HCT116 (cell line): ENCODE measurements at places on chromosomes 5 and 9. TPM values are rescaled to one million over a fixed set of nuclear protein-coding genes. Genes with fewer than 3 reads are reported as not detected.
A peak's percentile ranks its signal among the peaks of the same experiment; 100 is the strongest.

- no peak for DNase-seq
- H3K27ac ChIP-seq: peak overlapping the region; percentile 80
- no peaks in the 10 kb centered on the region for H3K36me3 ChIP-seq
- H3K4me3 ChIP-seq: peak overlapping the region; percentile 86
- H3K27me3 ChIP-seq: no peaks in the 10 kb centered on the region; the same call in 1 of the 2 replicates
Observed at GRCh38 chr5:32443541-32444430, 754 bp downstream of the ZFR start.

DNA sequence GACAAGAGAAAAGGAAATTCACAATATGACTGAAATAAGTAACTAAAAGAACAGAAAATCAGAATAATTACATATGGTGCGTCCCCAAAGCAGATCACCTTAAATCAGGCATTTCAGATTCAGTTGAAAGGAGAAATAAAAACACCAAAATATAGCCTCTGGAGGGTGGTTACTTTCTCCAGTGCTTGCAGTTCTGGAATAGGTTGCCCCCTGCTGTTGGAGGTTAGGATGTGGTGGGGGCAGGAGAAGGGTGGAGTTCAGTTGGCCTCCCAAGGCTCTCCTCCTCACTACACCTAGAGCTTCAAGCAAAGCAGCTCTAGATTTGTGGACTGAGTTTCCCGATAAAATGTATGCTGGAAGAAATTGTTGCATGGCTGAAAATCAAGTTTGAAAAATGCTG is 338.2 kb upstream of the TLE4 start:
- no peaks in the 10 kb centered on the region for H3K27me3 ChIP-seq
- DNase-seq: peak; percentile 22
- H3K27ac ChIP-seq: no peak overlapping the region
- H3K36me3 ChIP-seq: no peaks in the 10 kb centered on the region
- H3K4me3 ChIP-seq: no peak overlapping the region
- no peaks in the 10 kb centered on the region for H3K4me1 ChIP-seq

DNA sequence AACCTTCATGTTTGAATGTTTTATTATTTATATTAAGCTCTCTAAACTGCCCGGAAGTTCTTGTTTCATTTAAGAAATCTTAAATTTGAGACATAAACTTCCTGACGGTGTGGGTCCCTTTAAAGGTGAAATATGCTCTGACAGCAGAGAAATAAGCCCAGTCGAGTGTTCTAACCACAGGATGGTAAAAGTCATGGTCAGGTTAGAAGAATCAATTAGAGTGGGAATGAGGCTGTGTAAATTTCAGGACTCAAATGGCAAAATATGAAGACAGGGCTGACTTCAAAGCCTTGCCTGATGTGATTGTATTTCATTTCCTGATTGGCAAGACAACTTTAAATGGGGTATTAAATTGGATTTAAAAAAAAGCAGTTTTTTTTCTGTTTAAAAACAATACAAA is 432.9 kb upstream of the BRINP1 start:
- no peaks in the 10 kb centered on the region for H3K36me3 ChIP-seq
- no peaks in the 10 kb centered on the region for H3K4me1 ChIP-seq
- DNase-seq: no peak
- no peak overlapping the region for H3K4me3 ChIP-seq

DNA sequence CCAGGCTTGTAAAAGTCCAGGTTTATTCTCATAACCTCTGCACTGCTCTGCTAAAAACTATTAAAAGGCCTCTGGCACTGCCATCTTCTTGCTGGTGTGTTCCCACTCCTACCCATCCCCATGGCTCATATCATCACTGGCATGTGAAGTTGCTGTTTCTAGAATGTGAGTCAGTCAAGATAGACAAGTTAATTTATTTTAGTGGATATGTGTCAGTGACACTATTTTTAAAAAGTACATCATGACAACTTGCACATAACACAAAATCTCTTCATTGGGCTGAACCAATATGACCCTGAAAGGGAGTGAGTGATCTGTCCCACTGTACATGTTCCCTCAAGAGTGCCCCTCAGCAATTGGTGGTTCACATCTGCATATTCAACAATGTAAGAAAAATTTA is 299.7 kb downstream of the NFIB start:
- no peak overlapping the region for H3K4me3 ChIP-seq
- no peaks in the 10 kb centered on the region for H3K36me3 ChIP-seq
- no peaks in the 10 kb centered on the region for H3K4me1 ChIP-seq
- DNase-seq: no peak
- no peak overlapping the region for H3K27ac ChIP-seq

GRCh38 chr5:145981589-145982571 is 45.5 kb downstream of the SH3RF2 start:
- H3K27me3 ChIP-seq: no peaks in the 10 kb centered on the region
- H3K4me3 ChIP-seq: no peak overlapping the region
- peaks cover 61% of the 10 kb centered on the region for H3K4me1 ChIP-seq
- no peak for DNase-seq

DNA sequence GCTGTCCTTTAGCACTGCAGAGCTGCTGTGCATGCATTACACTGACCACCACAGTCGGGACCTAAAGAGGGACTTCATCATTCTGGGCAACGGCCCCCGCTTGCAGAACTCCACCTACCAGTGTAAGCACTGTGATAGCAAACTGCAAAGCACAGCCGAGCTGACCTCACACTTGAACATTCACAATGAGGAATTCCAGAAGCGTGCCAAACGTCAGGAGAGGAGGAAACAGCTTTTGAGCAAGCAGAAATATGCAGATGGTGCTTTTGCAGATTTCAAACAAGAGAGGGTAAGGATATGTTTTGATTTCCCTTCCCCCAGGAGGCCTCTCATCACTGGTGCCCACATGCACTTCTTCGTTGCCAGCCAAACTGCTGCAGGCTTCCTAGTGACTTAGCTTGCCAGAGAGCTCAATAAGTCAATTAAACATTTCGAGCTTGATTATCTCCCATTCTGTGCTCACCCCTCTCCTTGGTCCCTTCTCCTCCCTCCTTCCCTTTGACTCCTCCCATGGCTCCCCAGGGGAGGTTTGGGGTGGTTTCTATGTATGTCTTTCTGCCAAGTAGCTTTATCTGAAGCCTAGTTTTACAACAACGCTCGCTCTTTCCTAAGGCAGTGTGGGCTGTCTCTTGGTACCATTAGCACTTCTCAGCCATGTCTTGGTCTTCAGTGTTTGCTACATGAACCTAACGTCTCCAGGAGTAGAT is 66.7 kb downstream of the ZNF462 start:
- H3K4me1 ChIP-seq: no peaks in the 10 kb centered on the region
- H3K4me3 ChIP-seq: no peak overlapping the region
- no peaks in the 10 kb centered on the region for H3K27me3 ChIP-seq
- H3K27ac ChIP-seq: no peak overlapping the region
- DNase-seq: no peak
- no peaks in the 10 kb centered on the region for H3K36me3 ChIP-seq

DNA sequence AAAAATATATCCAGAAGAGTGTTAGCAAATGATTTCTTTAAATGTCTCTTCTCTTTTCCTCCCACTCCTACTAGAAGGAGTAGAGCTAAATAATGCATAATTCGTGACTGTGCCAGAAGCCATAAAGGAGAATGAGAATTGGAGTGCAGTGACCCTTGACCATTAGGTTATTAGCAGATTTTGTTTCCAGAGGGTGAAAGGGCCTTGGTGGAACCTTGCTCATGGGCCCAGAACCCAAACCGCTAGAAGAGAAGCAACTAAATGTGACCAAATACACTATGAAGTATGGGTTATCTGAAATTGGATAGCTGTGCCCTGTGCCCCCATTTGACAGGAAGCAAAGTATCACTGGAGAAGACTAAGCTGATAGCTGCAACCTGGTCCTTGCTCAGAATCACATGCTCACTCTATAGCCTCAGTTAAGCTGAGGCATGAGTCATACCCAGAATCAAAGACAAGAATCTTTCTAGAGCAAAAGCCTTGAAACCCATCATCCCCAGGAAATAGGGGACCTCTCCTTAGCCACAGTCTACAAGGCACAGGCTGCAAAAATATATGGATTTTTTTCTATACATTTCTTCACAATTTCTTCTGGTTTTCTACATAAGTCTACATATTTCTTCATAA is 36.3 kb downstream of the CAPSL start:
- no peak for DNase-seq
- no peak overlapping the region for H3K27ac ChIP-seq
- H3K27me3 ChIP-seq: peaks cover 11% of the 10 kb centered on the region
- H3K4me3 ChIP-seq: no peak overlapping the region

- H3K36me3 ChIP-seq: no peaks in the 10 kb centered on the region
- H3K27ac ChIP-seq: no peak overlapping the region
- peaks cover 7% of the 10 kb centered on the region for H3K4me1 ChIP-seq
- H3K27me3 ChIP-seq: peaks cover 43% of the 10 kb centered on the region
- no peak overlapping the region for H3K4me3 ChIP-seq
Observed at GRCh38 chr5:2039180-2039531, 156.4 kb upstream of the IRX4 start.

DNA sequence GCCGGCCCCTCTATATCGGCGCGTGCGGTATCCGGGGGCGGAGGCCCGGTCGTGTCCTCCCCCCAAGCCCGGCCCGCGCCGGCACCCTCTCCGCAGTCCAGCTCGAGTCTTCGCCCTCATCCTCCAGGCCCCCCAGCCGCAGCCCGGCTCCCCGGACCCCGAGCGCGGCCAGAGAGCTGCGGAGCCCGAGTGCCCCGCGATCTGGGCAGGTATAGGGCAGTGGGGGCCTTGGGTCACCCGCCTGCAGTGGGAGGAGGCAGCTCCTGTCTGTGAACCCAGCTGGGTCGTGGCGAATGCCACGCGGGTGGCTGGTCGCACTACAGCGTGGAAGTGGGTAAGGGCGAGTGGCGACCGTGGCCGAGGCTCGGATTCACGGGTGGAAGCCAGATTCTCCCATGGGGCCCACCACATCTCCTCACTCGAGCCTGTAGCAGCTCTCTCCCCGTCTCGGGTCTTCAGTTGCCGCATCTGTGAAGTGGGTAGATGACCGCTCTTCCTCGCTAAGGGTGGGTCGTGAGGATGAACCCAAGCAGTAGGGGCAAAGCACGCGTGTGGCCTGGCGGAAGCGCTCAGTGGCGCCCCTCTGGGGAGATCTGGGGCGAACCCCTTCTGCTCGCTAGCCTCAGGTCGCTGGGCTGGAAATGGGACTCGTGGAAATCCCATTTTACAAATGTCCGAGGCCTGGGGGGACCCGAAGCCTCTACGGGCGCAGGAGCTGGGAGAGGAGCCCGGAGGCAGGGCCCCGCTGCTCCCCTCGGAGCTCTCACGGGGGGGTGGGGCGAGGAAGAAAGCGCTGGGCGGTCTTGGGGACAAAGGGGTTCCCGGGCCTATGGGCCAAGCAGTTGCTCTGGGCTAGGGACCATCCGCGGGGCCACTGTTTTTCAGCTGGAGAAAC is 1.9 kb downstream of the NR5A1 start:
- no peak overlapping the region for H3K4me3 ChIP-seq
- no peak overlapping the region for H3K27ac ChIP-seq
- no peak for DNase-seq
- no peaks in the 10 kb centered on the region for H3K36me3 ChIP-seq
- H3K27me3 ChIP-seq: no peaks in the 10 kb centered on the region

- H3K27ac ChIP-seq: no peak overlapping the region
- no peak for DNase-seq
- H3K36me3 ChIP-seq: no peaks in the 10 kb centered on the region
- no peaks in the 10 kb centered on the region for H3K27me3 ChIP-seq
- H3K4me1 ChIP-seq: no peaks in the 10 kb centered on the region
Observed at GRCh38 chr5:139167952-139168720, 30.0 kb downstream of the SIL1 start.

- no peaks in the 10 kb centered on the region for H3K27me3 ChIP-seq
- peaks cover 9% of the 10 kb centered on the region for H3K4me1 ChIP-seq
- H3K36me3 ChIP-seq: no peaks in the 10 kb centered on the region
- DNase-seq: peak; percentile 68
Observed at GRCh38 chr5:128920345-128921215, 44.7 kb upstream of the SLC27A6 start.

Gene FAM200C
- 4.2 TPM for total RNA-seq

Gene LAMC3
- 7.7 TPM for total RNA-seq
